Right forelimb (tissue), 1 donor: ENCODE measurements at places on chromosomes 4 and X.
A peak's percentile ranks its signal among the peaks of the same experiment; 100 is the strongest.

DNA sequence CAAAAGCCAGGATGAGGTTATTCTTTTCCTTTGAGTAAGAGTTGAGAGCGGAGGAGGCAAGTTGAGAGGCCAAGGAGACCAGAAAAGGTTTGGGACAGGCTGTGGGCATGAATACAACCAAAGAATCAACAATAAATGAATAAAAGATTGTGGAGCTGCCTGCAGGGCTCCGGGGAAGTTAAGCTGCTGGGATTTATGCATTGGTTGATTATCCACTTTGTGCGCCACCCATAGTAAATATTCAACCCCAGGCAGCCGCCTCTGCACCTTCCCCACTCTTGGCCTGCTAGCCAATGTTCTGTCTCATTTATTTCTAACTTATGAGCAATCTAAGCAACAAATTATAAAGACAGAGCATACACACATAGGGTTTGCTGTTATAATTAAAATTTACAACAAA, 28.2 kb upstream of the IGSF1 start:
- DNase-seq: no peak

DNA sequence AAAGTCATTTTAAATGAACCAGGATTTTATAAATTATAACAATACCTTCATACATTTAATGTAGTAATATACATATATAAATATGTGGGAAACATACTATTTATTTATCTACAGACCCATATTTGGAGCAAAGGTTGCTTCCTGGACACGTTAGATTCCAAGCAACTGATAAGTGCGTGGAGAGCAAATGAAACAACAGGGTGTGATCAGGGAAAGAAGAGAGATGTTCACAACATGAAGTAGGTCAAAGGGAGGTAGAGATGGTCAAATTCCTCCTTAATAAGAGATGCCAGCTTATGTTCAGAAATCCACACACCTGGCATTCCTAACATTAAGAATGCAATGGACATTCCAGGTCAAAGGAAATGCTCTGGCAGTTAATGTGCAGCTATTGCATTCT, 53.1 kb upstream of the HPGD start:
- DNase-seq: no peak

DNA sequence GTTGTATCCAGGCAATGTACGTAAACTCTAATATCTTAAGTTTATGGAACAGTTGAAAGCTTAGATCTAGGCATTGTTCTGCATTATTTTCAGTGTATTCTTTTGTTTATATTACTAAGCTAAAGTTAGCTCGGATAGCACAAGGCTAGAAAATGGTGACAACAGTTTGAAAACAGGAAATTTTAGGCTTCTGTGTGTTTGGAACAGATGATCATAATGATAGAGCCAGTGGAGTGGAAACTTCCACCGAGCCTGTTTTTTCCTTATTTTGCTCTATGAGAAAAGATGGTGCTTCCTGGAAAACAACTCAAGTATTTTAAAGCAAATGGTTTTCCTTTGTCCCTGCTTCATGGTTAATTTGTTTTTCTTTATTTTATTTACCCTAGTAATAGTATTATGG, 70.8 kb downstream of the GAB1 start:
- DNase-seq: no peak

GRCh38 chr4:55507612-55508011, 39.1 kb downstream of the CLOCK start:
- DNase-seq: no peak

- no peak for DNase-seq
Observed at GRCh38 chr4:122606364-122607043, 14.4 kb downstream of the IL21 start.

- DNase-seq: no peak
Observed at GRCh38 chrX:36683507-36683906, 324.7 kb upstream of the FAM47C start.

DNA sequence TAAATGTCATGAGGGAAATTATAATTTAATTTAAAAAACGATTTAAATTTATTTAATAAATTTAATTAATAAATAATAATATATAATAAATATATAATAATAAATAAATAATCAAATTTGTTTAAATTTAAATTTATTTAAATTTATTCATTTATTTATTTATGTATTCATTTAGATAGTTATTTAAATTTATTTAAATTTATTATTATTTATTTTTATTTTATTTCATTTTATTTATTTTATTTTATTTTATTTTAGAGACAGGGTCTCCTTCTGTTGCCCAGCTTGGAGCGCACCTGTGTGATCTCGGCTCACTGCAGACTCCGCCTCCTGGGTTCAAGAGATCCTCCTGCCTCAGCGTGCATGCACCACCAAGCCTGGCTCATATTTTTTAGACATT, 18.4 kb upstream of the PPP2R3B start:
- DNase-seq: no peak

GRCh38 chr4:150744570-150744969, 162.6 kb downstream of the MAB21L2 start:
- DNase-seq: no peak

DNA sequence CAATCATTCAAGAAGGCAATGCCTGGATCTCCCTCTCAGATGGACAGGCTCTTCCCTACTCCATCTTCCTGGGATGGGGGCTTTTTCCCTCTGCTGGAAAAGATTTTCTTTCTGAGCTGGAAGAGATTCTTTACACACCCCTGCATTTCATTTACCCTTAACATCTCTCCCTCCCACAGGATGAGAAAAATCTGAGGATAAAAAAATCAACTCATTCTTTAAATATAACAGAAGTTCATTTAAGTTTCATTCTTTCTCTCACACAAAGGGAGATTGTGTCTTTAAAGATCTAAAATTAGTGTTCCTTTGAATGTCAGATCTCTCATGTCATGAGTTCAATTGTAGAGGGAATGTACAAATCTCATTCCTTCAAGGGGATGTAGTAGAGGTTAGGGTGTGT, 109.0 kb downstream of the ZNF518B start:
- no peak for DNase-seq

GRCh38 chr4:155025762-155026457, 182.5 kb upstream of the NPY2R start:
- DNase-seq: peak; percentile 48

DNA sequence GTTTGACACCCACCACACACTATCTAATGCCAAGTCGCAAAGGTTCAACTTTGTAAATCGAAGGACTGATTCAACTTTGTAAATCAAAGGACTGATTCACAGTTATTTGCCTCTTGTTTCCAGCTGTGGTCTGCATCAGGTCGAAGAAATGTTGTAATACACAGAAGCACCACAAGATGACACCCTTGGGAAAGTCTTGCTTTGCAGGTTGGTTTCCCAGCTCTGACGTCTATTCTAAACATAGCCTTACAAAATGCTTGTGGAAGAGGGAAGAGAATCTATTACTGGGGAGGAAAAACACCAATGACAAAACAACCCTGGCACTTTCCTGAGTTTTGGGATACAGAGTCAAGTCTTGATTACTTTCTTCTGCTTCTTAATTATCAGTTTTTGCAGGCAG, 35.3 kb downstream of the SUPT20HL1 start:
- DNase-seq: no peak

GRCh38 chr4:57320217-57320616, 210.0 kb upstream of the IGFBP7 start:
- no peak for DNase-seq

GRCh38 chr4:15716115-15716514, 13.2 kb downstream of the BST1 start:
- no peak for DNase-seq

- no peak for DNase-seq
Observed at GRCh38 chr4:16969696-16970135, 71.3 kb upstream of the LDB2 start.

GRCh38 chr4:176959980-176960379, 167.3 kb upstream of the VEGFC start:
- DNase-seq: no peak

GRCh38 chrX:143571521-143571920, 54.2 kb upstream of the SPANXN3 start:
- DNase-seq: no peak

GRCh38 chr4:142961866-142962265, 115.8 kb upstream of the INPP4B start:
- no peak for DNase-seq

GRCh38 chr4:3118312-3118711, 43.8 kb downstream of the HTT start:
- DNase-seq: no peak

- peak; percentile 42 for DNase-seq
Observed at GRCh38 chr4:158131027-158131426, 41.8 kb downstream of the GASK1B start.

DNA sequence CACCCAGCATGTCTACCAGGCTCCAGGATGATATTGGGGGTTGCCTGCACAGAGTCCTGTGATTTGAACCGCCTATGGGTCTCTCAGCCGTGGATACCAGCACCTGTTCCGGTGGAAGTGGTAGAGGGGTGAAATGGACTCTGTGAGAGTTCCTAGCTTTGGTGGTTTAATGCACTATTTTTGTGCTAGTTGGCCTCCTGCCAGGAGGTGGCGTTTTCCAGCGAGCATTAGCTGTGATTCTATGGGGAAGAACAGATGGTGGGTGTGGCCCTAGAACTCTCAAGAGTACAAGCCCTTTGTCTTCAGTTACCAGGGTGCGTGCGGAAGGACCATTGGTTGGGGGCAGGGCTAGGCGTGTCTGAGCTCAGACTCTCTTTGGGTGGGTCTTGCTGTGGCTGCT, 316.9 kb upstream of the AMOT start:
- DNase-seq: no peak

DNA sequence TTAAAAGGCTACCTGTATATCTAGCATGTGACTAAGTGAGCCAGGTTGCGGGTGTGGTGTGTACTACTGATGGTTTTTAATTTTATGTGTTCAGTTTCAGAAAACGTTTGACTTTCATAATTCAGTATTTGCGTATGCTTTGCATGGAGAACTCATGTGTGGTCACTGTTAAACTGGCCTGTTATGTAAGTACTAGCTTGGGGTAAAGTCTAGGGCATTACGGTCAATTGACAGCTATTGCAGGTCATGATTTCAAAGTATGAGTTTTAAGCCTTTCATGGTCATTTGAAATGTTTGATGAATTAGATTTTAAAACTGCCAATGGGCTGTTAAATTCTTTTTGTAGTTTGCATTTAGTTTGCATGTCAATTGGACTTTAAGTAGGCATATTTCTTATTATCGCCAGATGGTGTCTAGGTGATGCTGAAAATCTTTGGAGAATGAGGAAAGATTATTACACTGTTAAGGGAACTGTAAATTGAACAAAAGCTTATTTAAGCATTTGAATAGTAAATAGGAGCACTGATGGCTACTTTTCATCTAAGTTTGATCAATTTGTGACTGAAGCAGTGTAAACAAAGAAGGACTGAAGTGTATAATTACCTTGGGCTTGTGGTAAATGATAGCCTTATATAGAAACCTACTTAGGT, 563.4 kb downstream of the DACH2 start:
- no peak for DNase-seq

- DNase-seq: no peak
Observed at GRCh38 chr4:83331956-83332355, 2.7 kb downstream of the HPSE start.

- no peak for DNase-seq
Observed at GRCh38 chrX:40065296-40066046, 32.3 kb downstream of the BCOR start.

GRCh38 chr4:75371915-75372314, 142.3 kb downstream of the RCHY1 start:
- no peak for DNase-seq

- no peak for DNase-seq
Observed at GRCh38 chr4:79049840-79050540, 110.8 kb upstream of the PAQR3 start.

GRCh38 chr4:88955580-88956380, 101.2 kb downstream of the FAM13A start:
- no peak for DNase-seq

DNA sequence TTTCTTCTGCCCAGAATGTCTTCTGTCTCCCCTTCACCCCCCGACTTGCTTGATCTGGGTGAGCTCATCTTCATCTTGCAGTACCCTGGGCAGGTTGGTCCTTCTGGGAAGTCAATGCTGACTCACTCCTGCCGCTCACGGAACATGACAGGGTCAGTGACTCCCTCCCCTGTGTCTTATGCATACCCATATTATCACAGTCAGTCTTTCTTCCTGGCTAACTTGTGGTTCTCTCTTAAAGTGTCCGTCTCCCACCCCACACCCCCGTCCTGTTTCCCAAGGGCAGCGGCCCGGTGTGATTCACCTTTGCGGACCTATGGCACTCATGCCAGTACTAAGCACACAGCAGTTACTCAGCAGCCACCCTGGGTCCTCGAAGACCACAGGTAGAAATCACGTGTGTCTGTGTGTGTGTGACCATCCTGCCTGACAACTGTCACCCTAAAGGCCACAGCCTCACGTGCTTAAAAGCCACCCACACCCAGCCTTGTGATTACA, 17.7 kb downstream of the IQSEC2 start:
- no peak for DNase-seq

GRCh38 chr4:6044276-6044675, 26.0 kb upstream of the C4orf50 start:
- no peak for DNase-seq

DNA sequence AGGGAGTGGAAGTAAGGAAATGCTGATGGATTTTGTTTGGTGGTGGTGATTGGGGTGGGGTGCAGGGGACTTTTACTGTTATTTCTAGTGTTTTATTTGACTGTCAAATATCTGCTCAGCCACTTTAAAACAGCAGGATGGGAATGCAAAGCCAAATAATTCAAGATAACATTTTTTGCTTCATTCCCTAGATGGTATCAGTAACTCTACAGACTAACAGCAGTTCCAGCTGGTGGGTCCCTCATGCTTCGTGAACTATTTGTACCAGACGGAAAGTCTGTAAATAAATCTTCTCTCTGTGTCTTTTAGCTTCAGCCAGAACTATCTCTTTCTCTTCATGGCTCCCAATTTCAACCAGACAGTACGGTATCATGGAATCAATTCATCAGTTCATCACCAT, 27.5 kb downstream of the GPR143 start:
- DNase-seq: no peak

DNA sequence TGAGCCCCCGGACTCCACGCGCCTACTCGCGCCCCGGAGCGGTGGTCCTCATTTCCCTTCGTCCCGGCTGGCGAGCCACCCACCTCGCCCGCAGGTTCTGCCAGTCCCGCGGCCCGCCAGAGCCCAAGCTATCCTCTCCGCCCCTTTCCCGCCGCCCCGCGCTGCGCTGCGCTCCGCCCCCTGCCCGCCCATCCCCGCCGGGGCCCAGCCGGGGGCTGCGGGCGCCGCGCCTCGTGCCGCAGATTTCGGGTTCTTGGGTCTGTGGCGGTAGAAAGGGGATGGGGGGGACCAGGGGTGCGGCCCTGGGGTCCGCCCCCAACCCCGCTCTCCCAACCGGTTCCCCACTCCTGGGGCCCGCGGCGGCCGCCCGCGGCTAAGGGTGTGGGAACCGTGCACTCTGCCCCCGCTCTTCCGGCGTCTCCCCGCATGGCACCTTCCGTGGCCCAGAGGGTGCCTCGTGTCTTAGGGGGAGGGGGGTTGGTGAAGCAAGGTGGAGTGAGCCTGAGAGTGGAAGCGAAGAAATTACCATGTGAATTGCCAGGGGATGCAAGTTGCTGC, 650.8 kb upstream of the DIPK2B start:
- peak; percentile 41 for DNase-seq

DNA sequence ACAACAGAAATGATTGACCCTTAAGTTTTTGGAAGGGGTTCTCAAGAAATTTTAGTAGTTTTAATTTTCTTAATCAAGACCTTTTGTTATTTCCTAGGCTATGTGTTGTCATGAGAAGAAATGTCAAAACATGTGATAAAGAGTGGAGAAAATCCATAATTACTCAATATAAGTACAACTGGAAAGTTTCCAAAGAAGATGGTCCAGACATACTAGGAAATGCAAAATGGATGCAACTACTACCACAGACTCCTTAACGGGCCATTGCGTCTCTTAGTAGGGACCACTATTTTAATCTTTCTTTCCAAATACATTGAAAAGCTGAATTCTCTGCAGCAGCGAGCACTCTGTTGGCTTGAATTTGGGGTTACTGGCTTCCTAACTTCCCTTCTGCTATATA, 148.8 kb downstream of the NWD2 start:
- no peak for DNase-seq
